ENCODE measurements at places on chromosomes 5 and 9.

DNA sequence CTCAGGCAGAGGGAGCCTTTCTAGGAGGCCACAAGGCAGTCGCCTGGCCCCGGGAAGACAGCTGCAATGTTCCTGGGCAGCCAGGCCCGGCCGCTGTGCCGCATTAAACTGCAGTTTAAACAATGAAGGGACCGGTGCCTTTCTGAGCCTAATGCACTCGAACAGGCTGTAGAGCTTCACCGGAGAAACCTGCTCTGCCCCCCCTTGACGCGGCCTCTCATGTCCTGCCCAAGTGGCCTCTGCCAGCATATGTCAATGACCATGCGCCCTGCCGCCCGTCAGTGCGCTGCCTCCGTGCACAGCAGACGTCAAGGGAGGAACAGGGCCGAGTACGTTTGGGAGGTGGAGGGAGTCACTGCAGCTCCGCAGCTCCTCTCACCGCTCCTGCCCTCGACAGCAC, 38.4 kb upstream of the BARHL1 start:
- no peak for DNase-seq

DNA sequence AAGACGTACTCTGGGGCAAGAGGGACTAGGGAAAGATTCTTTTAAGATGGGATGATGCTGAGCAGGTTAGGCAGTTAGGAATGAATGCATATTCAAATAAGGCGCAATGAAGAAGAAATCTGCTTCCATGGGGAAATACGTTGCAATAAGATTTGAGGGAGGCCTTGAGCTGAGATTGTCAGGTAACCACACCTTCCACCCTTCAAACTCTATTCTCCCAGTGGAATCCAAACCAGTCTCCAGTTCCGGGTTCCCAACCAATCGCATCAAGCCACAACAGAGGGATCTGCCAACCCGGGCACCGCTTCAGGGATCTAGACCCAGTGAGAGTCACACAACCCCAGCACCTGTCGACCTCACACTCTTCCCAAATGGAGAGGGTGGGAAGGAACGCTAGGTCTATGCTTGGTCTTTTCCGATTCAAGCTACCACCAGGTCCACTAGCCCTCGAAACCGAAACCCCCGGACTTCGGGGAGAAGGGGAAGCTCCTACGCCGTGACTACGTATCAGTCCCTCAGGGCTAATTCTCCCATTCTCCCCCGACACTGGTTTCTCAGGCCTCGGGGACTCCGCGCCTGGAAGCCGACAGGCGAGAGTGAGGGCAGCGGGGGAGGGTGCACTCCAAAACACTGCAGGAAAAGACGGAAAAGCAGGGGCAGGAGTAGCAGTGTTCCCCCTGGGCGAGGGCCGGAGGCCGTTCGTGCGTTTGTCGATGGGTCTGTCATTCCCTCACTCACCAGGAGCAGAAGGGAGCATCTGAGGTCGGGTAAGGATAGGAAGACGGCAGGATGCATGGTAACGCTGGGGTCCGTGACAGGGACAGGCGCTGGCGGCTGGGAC, 534 bp downstream of the ERP44 start:
- no peak for DNase-seq

GRCh38 chr5:1494780-1495524, 28.8 kb downstream of the LPCAT1 start:
- DNase-seq = no peak

- no peak for DNase-seq
These were observed 311.9 kb upstream of the TLE4 start for GRCh38 chr9:79259858-79260257.

- no peak for DNase-seq
These were observed 19.8 kb upstream of the NUDT12 start for GRCh38 chr5:103582364-103582763.

- no peak for DNase-seq
These were observed 208.2 kb downstream of the SEC61B start for GRCh38 chr9:99430301-99430700.

DNA sequence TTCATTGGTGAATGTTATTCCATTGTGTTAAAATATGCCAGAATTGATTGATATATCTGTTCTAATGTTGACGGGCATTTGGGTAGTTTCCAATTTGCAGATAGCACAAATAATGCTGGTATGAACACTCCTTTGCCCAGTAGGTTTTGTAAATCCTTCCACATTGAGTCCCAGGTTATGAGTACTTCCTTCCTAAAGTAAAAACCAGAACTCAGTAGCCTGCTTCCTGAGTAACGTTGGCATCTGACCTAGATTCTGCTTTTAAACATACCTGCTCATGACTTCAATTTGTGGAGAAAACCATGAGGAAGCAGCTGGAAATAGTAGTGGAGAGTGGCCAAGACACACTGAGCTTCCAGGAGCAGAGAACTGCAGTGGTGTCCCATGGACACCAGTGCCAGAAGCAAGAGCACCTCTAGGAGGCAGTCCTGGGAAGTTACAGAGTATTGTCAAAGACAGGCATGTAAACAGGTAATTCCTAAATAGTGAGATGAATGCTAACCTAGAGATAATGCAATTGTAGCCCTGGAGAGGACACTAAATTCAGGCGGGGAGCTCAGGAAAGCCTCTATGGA, 24.3 kb upstream of the RASGRF2 start:
- no peak for DNase-seq

- no peak for DNase-seq
These were observed 274.8 kb downstream of the DENND1A start for GRCh38 chr9:123654994-123655637.

- DNase-seq = no peak
These were observed 179.7 kb upstream of the HAPLN1 start for GRCh38 chr5:83900306-83900705.

DNA sequence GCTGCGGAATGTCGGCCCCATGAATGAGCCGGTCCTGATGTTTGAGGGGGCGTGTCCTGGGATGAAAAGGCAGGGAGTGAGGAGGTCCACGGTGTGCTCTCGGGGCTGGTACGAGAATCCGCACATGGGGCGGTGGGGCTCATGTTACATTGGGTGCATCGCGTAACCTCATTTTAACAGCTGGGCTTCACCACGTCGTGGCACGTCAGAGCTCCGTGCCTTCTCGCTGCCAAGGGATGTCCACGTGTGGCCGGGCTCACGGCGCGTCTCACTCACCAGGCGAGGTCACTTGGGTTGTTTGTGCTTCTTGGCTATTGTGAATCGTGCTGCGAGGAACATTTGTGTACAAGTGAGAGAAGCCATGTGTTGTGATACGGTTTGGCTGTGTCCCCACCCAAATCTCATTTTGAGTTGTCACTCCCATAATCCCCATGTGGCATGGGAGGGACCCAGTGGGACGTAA, 29.1 kb upstream of the IRX4 start:
- no peak for DNase-seq
